ENCODE measurements at places on chromosomes 3 and 15.

GRCh38 chr3:195137638-195138588 is 133.0 kb downstream of the XXYLT1 start:
- no peak for DNase-seq
- no peaks in the 10 kb centered on the region for H3K27me3 ChIP-seq
- no peak overlapping the region for H3K4me3 ChIP-seq
- no peak overlapping the region for H3K27ac ChIP-seq
- H3K36me3 ChIP-seq = no peaks in the 10 kb centered on the region
- H3K4me1 ChIP-seq = no peaks in the 10 kb centered on the region

DNA sequence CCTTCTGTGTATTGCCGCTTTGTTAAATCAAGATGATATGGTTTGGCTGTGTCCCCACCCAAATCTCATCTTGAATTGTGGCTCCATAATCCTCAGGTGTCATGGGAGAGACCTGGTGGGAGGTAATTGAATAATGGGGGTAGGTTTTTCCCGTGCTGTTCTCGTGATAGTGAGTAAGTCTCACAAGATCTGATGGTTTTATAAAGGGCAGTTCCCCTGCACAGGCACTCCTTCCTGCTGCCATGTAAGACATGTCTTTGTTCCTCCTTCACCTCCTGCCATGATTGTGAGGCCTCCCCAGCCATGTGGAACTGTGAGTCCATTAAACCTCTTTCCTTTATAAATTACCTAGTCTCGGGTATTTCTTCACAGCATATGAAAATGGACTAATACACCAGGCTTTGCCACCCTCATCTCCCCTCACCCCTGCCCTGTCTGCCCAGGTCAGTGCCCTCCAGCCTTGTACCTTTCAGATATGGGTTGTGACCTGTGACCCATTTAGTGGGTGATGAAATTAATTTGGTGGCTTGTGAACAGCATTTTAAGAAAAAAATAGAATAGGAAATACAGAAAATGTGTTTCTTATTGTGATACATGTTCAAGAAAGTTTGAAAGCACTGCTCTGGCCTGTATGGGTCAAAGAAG is 56.1 kb upstream of the MCF2L2 start:
- no peaks in the 10 kb centered on the region for H3K27me3 ChIP-seq
- H3K27ac ChIP-seq = no peak overlapping the region
- no peaks in the 10 kb centered on the region for H3K36me3 ChIP-seq
- no peak overlapping the region for H3K4me3 ChIP-seq
- no peak for DNase-seq

GRCh38 chr15:36737430-36737891 is 158.0 kb downstream of the CDIN1 start:
- no peak overlapping the region for H3K4me3 ChIP-seq
- H3K27ac ChIP-seq = no peak overlapping the region
- H3K4me1 ChIP-seq = no peaks in the 10 kb centered on the region
- no peaks in the 10 kb centered on the region for H3K27me3 ChIP-seq
- no peaks in the 10 kb centered on the region for H3K36me3 ChIP-seq

- no peaks in the 10 kb centered on the region for H3K36me3 ChIP-seq
- H3K27me3 ChIP-seq = no peaks in the 10 kb centered on the region
- no peak for DNase-seq
- no peaks in the 10 kb centered on the region for H3K4me1 ChIP-seq
- H3K4me3 ChIP-seq = no peak overlapping the region
Measured at GRCh38 chr15:47095833-47096232, 621.5 kb upstream of the SEMA6D start.

GRCh38 chr3:39668420-39668819 is 141.0 kb upstream of the MYRIP start:
- no peaks in the 10 kb centered on the region for H3K4me1 ChIP-seq
- H3K27me3 ChIP-seq = no peaks in the 10 kb centered on the region
- no peak overlapping the region for H3K27ac ChIP-seq
- no peaks in the 10 kb centered on the region for H3K36me3 ChIP-seq

DNA sequence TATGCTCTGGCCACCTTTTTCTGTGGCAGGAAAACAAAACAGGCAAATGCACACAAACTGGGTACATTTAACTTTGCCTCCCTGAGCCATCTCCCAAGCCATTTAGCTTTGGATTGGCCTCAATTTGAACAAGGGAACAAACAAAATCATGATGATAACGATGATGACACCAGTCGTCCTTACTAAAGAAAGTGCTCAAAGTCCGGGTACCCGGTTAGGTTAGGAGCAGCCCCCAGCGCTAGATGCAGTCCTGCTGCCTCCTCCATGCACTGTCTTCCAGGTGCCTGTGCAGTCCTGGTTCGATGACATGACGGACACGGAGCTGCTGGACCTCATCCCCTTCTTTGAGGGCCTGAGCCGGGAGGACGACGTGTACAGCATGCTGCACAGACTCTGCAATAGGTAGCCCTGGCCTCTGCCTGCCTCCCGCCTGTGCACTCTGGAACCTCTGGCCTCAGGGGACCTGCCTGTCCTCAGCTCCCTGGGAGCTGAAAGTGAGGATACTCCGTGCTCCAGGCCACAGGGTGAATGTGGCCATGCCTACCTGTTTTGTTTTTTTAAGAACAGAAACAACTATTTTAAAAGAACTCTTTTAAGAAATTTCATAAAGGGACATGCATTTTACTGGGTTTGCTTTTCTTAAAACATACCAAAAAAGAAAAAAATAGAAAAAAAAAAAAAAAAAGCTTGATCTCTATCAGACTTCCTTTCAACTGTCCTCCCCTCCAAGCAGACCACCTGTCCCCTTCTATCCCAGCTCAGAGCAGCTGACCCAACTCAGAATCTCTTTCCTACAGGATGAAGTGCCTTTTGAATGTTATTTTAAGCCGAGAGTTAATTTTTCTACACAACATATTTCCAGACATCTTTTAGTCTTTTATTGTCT is 9.9 kb upstream of the VILL start:
- H3K4me3 ChIP-seq = no peak overlapping the region
- no peaks in the 10 kb centered on the region for H3K4me1 ChIP-seq

GRCh38 chr15:23736033-23736673 is 49.0 kb upstream of the NDN start:
- no peak overlapping the region for H3K27ac ChIP-seq
- no peaks in the 10 kb centered on the region for H3K27me3 ChIP-seq
- H3K4me1 ChIP-seq = no peaks in the 10 kb centered on the region
- H3K36me3 ChIP-seq = no peaks in the 10 kb centered on the region
- DNase-seq = no peak
- H3K4me3 ChIP-seq = no peak overlapping the region

DNA sequence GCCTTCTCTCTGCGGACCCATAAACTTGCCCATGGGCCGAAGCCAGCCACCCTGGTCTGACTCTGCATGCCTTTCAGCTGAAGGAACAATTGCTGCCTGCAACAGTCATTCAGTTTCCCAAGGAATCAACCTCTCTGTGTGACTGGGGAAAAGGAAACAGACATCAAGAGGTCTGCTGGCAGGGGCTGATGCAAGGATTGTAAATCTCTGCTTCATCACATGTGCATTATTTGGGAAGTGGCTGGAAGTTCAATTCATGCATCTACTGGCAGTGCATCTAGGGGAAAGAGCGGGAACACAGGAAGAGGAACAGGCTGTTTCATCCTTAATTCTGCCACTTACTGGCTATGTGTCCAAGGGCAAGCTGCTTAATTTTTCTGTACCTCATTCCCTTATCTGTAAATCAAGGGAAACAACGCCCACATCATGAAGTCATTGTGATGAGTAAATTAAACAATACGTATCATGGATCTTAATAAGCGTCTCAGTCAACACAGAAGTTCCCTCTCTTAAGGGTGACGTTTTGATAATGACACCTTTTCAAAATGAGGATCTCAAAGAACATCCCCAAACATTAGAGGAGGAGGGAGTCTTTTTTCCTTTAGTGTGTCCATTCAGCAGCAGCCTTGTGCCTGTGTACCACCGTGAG is 17.4 kb upstream of the ADPGK start:
- no peak for DNase-seq
- peaks cover 19% of the 10 kb centered on the region for H3K4me1 ChIP-seq
- peaks cover 13% of the 10 kb centered on the region for H3K27me3 ChIP-seq
- no peak overlapping the region for H3K27ac ChIP-seq
- no peak overlapping the region for H3K4me3 ChIP-seq
- no peaks in the 10 kb centered on the region for H3K36me3 ChIP-seq

DNA sequence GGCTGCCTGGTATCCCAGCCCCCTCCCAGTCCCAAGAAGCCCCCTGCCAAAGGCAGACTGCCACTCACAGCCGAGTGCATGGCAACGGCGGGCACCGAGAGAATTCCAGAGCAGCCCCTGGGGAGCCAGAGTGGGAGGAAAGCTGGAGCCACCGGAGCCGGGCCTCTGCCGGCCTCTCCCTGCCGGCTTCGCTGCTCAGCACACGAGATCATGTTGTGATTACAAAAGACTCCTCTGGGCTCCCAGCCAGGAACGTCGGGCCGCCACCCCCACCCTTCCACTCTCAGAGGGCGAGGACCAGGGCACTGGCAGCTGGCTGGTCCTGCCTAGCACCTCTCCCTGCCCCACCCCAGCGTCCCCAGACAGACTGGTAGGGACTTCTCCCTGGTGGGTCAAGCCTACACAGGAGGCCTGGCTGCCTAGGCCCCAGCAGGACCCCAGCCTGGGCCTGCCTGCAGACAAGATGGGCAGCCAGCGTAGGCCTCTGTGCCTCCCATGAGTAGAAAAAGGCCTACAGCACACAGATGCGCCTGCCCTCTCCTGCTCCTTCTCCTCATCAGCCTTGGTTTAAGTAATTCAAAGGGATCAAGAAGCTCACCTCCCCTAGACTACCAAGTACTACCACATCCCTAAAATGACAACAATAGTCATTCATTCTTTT is at the start of gene CCDC9B:
TSS of gene CCDC9B (minus strand) at position 200 of the 661 bp plus-strand sequence. CDS start at position 80, 120 bp downstream.
- H3K36me3 ChIP-seq = no peaks in the 10 kb centered on the region
- no peak for DNase-seq
- no peaks in the 10 kb centered on the region for H3K27me3 ChIP-seq
- H3K4me1 ChIP-seq = peaks cover 26% of the 10 kb centered on the region

DNA sequence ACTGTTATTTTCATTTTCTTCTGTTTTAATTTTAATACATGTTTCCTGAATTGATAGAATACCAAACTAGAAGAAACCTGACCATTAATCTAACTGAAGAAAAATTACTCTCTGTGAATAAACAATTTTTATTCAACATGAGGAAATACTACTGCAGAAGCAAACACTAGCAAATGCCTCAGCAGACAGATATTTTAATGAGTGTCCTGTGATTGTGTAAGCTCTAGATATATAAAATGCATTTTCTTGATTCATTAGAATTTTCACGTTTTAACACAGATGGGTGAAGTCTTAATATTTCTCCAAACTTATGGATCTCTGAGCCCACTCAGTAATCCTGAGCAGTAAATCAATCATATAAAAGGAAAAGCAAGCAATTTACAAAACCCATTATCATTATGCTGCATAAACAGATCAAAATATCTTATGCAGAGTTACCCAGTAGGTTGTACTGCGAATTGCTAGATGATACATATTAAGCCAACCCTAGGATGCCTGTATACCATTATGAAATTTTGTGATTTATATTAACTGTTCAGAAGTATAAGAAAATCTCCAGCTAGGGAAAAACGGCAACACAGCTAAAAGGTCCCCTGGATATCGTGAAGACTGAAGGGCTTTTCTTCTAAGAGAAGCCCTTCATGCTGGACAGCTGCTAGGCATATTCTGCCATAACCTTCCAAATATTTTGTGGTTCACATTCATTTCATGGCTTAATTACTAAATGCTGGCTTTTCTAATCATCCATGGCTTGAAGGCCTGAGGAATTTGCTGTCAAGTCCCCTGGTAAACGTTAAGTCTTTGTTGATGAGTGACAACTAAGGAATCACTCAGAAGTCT is 157.7 kb upstream of the TGFBR2 start:
- peaks cover 2% of the 10 kb centered on the region for H3K27me3 ChIP-seq
- no peaks in the 10 kb centered on the region for H3K36me3 ChIP-seq
- no peak for DNase-seq
- no peak overlapping the region for H3K27ac ChIP-seq
- no peak overlapping the region for H3K4me3 ChIP-seq

- no peak overlapping the region for H3K27ac ChIP-seq
- DNase-seq = no peak
- no peak overlapping the region for H3K4me3 ChIP-seq
- peaks cover 31% of the 10 kb centered on the region for H3K4me1 ChIP-seq
- H3K36me3 ChIP-seq = no peaks in the 10 kb centered on the region
- H3K27me3 ChIP-seq = peaks cover 16% of the 10 kb centered on the region
Measured at GRCh38 chr3:122940628-122941086, 86.9 kb downstream of the SEMA5B start.

DNA sequence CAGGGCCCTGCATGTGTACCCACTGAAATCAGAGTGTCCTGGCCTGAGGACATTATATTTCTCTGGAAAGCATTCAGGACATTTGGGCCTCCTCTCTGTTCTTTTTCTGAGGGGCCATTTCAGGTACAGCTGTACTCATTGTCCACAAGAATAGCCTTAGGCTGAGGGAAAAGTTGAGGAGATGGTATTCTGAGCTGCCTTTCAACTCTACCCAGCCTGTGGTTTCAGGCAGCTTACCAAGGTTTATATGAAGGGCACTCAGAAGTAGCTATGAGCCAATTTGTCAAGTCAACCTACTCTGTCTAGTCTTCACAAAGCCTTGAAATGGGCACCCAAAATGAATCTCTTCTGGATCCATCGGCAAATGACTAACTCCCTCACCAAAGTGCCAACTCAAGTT is 9.4 kb downstream of the ATP13A4 start:
- no peaks in the 10 kb centered on the region for H3K36me3 ChIP-seq
- no peaks in the 10 kb centered on the region for H3K27me3 ChIP-seq
- no peaks in the 10 kb centered on the region for H3K4me1 ChIP-seq
- no peak overlapping the region for H3K4me3 ChIP-seq

- no peaks in the 10 kb centered on the region for H3K36me3 ChIP-seq
- H3K27me3 ChIP-seq = no peaks in the 10 kb centered on the region
- no peak for DNase-seq
- peaks cover 18% of the 10 kb centered on the region for H3K4me1 ChIP-seq
- H3K4me3 ChIP-seq = no peak overlapping the region
Measured at GRCh38 chr3:126613479-126614188, 41.3 kb downstream of the TXNRD3 start.

DNA sequence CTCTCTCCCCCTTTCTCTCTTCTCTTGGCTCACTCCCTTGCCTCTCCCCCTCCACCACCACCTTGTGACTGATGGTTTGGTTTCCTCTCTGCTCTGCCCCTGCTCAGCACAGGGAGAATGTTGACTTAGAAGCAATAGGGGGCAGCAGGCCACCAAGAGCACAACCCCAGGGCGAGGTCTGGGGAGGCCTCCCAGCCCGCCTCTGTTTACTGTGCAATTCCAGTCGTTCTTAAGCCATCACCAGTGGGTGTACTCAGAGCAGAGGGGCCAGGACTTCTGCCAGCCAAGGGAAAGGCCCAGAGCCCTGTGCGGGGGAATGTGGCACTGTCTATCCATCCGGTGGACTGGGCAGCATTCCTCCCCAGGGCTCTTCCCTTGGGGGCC is 5.7 kb upstream of the APEH start:
- H3K36me3 ChIP-seq = no peaks in the 10 kb centered on the region
- peaks cover 5% of the 10 kb centered on the region for H3K4me1 ChIP-seq
- no peak for DNase-seq
- no peak overlapping the region for H3K4me3 ChIP-seq
- H3K27me3 ChIP-seq = no peaks in the 10 kb centered on the region
- H3K27ac ChIP-seq = no peak overlapping the region

DNA sequence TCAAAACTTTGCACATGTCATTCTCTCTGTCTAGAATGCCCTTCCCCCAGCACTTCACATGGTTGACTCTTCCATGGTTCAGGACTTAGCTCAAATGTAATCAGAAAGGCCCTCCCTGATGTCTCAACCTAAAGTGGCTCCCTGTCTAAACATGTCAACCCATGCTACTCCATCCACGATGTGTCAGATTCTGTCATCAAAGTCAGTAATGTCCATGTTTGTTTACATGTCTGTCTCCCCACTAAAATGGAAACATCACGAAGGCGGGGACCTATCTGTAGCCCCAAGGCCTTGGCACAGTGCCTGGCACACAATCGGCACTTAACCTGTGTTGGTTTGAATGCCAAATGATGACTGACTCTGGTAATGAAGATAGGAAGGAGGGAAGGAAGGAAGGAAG is 20.8 kb upstream of the SNTN start:
- H3K36me3 ChIP-seq = no peaks in the 10 kb centered on the region
- H3K27me3 ChIP-seq = no peaks in the 10 kb centered on the region
- no peak overlapping the region for H3K4me3 ChIP-seq
- H3K4me1 ChIP-seq = no peaks in the 10 kb centered on the region
- no peak overlapping the region for H3K27ac ChIP-seq

Measured in natural killer cell (primary cell).